Transverse colon (tissue), 4 donors: ENCODE measurements at places on chromosomes 1 and 21. TPM values are rescaled to one million over a fixed set of nuclear protein-coding genes. Genes with fewer than 3 reads are reported as not detected.

The FCRL3 gene
- 4.0 TPM for total RNA-seq

DNA sequence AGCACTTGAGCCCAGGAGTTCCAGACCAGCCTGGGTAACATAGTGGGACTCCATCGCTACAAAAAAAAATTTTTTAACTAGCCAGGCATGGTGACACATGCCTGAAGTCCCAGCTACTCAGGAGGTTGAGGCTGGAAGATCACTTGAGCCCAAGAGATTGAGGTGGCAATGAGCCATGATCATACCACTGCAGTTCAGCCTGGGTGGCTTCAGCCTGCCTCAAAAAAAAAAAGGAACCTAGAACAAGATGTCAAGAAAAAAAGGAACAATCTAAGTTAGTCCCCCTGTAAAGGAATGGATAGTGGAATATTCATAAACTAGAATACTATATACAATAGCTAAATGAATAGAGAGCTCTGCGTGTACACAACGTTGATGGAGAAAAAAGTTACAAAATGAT, 14.4 kb downstream of the NSL1 start:
- no peak overlapping the region for H3K4me3 ChIP-seq
- H3K4me1 ChIP-seq: no peaks in the 10 kb centered on the region
- no peak overlapping the region for H3K27ac ChIP-seq
- no peaks in the 10 kb centered on the region for H3K36me3 ChIP-seq
- no peaks in the 10 kb centered on the region for H3K27me3 ChIP-seq

DNA sequence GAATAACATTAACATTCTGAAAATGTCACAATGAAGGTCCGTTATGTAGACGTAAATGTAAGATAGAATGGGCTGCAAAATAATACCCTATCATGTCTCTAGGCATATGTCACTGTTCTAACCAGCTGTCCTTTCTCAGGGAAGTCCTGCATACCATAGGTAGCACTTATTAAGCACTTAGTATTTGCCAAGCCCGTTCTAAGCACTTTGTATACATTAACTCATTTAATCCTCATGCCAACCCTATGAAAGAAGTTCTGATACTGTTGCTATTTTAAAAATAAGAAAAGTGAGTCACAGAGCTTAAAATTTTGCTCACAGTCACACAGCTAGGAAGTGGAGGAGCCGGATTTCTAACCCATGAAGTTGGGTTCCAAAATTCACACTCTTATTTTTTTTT, 15.7 kb downstream of the GAS5 start:
- no peak overlapping the region for H3K27ac ChIP-seq
- no peak for DNase-seq
- H3K27me3 ChIP-seq: no peaks in the 10 kb centered on the region
- H3K4me1 ChIP-seq: no peaks in the 10 kb centered on the region

DNA sequence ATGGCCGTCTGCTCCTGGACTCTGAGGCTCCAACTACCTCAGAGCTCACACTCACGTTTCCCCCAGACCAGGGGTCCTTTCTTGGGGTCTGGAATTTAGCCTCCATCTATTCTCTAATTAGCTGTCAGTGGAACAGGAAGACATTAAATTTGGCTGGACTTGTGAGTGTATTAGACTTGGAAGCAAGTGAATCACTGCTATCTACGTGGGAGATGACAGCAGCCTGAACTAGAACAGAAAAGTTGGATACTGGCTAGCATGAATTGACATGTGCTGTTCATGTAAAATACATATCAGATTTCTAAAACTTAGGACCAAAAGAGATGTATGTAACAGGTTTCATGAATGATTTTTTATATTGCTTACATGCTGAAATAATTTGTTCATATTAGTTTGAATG, 28.0 kb downstream of the TAF5L start:
- DNase-seq: no peak
- H3K4me3 ChIP-seq: no peak overlapping the region
- no peaks in the 10 kb centered on the region for H3K27me3 ChIP-seq
- peaks cover 7% of the 10 kb centered on the region for H3K4me1 ChIP-seq
- H3K27ac ChIP-seq: peak overlapping the region; percentile 75

GRCh38 chr1:160401487-160401805, 1.1 kb downstream of the VANGL2 start:
- peaks cover 12% of the 10 kb centered on the region for H3K27me3 ChIP-seq
- H3K4me1 ChIP-seq: peaks cover 12% of the 10 kb centered on the region
- H3K27ac ChIP-seq: no peak overlapping the region
- no peaks in the 10 kb centered on the region for H3K36me3 ChIP-seq
- H3K4me3 ChIP-seq: peak overlapping the region; percentile 90

DNA sequence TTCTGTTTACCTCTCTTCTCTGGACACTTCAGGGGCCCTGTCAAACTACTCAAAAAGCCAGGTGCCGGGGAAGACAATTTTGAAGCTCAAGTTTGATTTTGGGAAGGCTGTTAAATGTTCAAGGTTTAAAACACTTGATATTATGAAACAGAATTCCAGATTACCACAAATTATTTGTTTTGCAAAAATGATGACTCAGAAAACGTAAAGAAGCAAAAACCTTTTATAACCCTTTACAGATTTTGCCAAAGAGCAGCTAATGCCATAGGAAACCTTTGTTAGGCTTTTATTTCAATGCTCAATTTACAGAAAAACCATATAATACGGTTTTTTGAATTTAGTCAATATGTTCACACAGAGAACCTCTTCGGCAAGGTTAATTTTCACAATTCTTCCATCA, 593.4 kb upstream of the ZP4 start:
- no peaks in the 10 kb centered on the region for H3K27me3 ChIP-seq
- no peaks in the 10 kb centered on the region for H3K36me3 ChIP-seq
- no peak overlapping the region for H3K27ac ChIP-seq
- no peaks in the 10 kb centered on the region for H3K4me1 ChIP-seq
- DNase-seq: no peak

GRCh38 chr1:78840453-78841271, 165.9 kb downstream of the ADGRL4 start:
- no peak overlapping the region for H3K27ac ChIP-seq
- no peak for DNase-seq
- H3K4me3 ChIP-seq: no peak overlapping the region
- peaks cover 20% of the 10 kb centered on the region for H3K4me1 ChIP-seq
- H3K36me3 ChIP-seq: no peaks in the 10 kb centered on the region

DNA sequence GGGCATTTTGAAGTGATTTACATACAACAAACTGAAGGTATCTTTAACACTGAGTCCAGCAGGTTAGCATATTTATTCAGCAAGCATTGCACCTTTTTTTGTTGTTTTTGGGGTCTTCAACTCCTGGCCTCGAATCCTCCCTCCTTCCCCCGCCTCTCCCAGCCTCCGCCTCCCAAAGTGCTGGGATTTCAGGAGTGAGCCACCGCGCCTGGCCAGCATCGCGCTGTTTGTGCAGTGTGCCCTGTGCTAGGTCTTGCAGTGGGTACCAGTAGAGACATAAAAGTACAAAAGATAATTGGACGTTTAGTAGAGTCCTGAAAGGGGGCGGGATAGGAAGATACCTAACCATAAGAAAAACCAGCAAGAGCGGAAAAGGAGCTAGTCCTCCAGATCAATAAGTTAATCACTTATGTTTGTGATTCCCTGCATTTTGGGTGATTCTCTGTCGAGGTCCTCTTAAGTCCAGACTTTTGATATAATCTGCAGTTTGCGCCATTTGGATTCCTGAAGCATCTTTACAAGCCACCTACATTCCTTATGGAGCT, 111.8 kb downstream of the OSBPL9 start:
- no peaks in the 10 kb centered on the region for H3K27me3 ChIP-seq
- H3K4me1 ChIP-seq: no peaks in the 10 kb centered on the region
- H3K27ac ChIP-seq: peak overlapping the region; percentile 83

- no peaks in the 10 kb centered on the region for H3K27me3 ChIP-seq
- no peak overlapping the region for H3K4me3 ChIP-seq
- H3K36me3 ChIP-seq: no peaks in the 10 kb centered on the region
- H3K27ac ChIP-seq: no peak overlapping the region
Measured at GRCh38 chr1:110106013-110106941, 6.0 kb upstream of the UBL4B start.

The ADORA3 gene
- total RNA-seq: not detected

The ALDH4A1 gene
- 4.4 TPM for total RNA-seq

The CLIC6 gene
- not detected for total RNA-seq

The FALEC gene
- total RNA-seq: not detected

The KRTAP21-2 gene
- total RNA-seq: not detected

GRCh38 chr1:181643631-181644030, 160.3 kb downstream of the CACNA1E start:
- H3K27ac ChIP-seq: no peak overlapping the region
- H3K4me3 ChIP-seq: no peak overlapping the region

The LRRC52 gene
- not detected for total RNA-seq

GRCh38 chr21:34703571-34703970, 34.8 kb downstream of the CLIC6 start:
- H3K27me3 ChIP-seq: no peaks in the 10 kb centered on the region
- no peaks in the 10 kb centered on the region for H3K36me3 ChIP-seq
- no peaks in the 10 kb centered on the region for H3K4me1 ChIP-seq
- no peak for DNase-seq

DNA sequence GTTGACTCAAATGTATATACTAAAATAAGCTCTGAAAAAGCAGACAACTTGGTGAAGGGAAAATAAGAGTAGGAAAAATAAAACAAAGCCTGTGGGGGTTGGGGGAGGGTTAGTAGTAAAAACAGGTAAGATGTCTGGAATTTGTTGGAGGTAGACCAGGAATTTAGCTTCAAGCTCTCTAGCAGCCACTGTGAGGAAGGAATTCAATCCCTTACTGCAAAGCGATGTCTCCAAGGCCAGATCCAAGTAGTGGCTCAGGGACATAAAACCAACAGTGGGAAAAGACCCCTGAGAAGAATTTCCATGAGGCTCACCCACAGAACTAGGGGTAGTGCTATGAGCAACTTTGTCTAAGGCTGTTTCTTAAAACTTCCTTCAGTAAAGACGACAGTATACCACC, 7.8 kb downstream of the ANGPTL7 start:
- DNase-seq: no peak
- H3K36me3 ChIP-seq: peaks cover 1% of the 10 kb centered on the region
- H3K27ac ChIP-seq: no peak overlapping the region
- H3K27me3 ChIP-seq: no peaks in the 10 kb centered on the region
- H3K4me3 ChIP-seq: no peak overlapping the region
- H3K4me1 ChIP-seq: no peaks in the 10 kb centered on the region

The ACKR1 gene
- 16.7 TPM for total RNA-seq

GRCh38 chr1:98556521-98557158, 104.9 kb upstream of the SNX7 start:
- no peaks in the 10 kb centered on the region for H3K4me1 ChIP-seq
- no peak overlapping the region for H3K27ac ChIP-seq

- H3K36me3 ChIP-seq: no peaks in the 10 kb centered on the region
- peak; percentile 90 for DNase-seq
- H3K27me3 ChIP-seq: peaks cover 25% of the 10 kb centered on the region
- peaks cover 36% of the 10 kb centered on the region for H3K4me1 ChIP-seq
- H3K27ac ChIP-seq: peak overlapping the region; percentile 80
Measured at GRCh38 chr1:37734629-37735591, 30.0 kb downstream of the EPHA10 start.
